ENCODE measurements at places on chromosomes 2 and 18.

DNA sequence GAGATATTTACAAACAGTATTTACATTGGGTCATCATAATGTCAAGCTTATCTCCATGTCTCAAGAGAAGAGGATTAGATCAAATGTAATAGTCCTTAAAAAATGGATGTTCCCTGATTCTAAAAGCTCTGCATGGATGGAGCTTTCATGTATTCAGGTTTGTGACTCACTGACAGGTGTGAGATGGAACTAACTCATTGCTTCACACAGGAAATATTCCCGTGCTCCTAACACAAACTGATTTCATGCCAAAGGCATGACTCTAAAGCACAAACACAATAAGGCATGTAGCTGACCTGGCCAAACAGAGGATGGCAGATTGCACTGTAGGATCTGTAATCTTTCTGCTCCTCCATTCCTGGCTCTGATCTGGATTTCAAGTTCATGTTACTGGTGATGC, 110.0 kb downstream of the ALK start:
- DNase-seq = peak; percentile 95

GRCh38 chr2:107025869-107026380, 140.0 kb upstream of the ST6GAL2 start:
- no peak for DNase-seq

DNA sequence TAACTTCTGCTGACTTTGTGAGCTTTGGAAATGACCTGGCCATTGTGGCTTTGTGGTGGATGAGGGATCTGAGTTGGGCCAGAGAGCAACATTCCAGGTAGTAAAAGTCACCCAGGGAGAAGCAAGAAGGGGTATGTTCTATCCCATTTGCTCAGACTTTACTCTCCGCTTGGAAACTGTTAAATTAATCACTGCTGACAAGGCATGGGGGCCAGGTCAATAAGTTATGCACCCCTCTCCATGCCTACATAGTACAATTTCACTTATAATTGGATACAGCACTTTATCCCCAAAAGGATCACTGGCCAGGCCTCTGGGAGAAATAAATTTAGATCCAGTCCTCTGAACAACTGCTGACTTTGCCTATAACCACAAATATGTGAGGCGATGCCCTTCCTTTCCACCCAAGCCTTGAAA, 92.1 kb downstream of the RPRM start:
- no peak for DNase-seq

GRCh38 chr2:236088368-236089057, 79.7 kb downstream of the GBX2 start:
- peak; percentile 44 for DNase-seq

- DNase-seq = no peak
Observed at GRCh38 chr2:228378233-228378632, 196.7 kb upstream of the SPHKAP start.

DNA sequence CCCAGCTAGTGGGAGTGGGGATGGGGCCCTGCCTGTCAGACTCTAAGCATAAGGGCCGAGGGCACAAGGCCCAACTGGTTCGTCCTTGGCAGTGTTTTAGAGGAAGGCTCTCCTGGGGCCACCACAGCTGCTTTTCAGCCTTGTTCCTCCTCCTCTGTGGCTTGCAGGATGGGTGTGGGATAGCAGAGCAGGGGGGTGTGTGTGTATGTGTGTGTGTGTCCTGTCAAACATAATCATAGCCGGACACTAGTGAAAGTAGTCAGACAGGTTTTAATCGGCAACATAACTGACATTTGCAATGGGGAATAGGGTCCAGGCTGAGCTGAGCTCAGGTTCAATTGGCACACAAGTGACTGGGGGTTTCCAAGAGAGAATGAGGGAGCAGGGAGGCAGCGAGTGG, 114.2 kb downstream of the SEPTIN10 start:
- peak; percentile 45 for DNase-seq

GRCh38 chr2:220034426-220035130, 407.1 kb downstream of the SLC4A3 start:
- DNase-seq = peak; percentile 36

DNA sequence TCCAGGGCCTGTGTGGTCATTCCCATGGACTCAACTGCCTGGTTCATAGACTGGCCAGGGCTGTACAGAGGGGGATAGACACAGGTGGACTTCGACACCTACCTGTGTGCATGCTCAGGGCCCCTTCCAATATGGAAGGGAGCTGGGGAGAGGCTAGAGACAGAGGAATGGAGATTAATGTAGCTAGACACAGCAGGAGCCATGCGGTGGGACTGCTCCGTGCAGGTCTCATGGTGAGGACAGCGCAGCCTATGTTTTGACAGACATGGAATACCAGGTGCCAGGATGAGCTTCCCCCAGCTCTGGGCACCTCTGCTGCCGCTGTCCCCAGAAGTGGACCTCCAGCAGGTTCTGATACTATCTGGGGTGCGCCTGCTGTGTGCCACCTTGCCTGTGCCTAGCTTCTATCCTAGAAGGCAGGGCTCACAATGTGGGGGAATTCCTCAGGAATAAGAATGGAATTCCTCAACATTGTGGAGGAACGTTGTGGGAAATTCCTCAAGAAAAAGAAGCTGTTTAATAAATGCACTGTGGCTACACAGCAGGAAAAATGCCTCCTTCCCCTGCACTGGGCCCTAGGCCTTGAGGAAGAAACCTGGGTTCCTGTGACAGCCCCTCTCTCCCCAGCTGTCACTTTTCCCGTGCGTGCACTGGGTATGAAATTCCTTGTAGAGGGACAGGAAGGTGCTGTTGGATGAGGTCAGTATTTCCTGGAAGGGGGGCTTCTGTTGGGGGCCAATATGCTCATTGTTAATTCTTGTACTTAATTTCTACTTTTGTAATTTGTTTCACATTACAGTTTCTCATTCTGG, 7.3 kb downstream of the IL1R1 start:
- no peak for DNase-seq

DNA sequence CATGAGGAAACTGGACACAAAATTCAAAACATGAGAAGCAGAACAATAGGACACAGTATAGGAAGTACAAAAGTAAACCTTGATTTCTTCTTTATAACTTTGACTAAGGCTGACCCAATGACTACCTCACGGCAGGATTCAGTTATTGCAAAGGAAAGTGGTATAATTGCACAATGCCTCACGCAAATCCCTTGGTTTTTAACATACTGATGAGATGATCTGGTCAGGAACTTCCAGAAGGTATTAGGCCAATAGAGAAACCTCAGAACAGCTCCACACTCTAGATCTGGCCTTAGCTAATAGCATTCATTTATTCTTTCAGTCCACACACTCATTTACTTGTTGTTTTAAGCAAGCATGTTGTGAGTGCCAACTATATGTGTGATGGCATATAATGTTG, 1526.9 kb upstream of the ACVR2A start:
- DNase-seq = peak; percentile 79
